ENCODE measurements at places on chromosomes 12 and 14.

DNA sequence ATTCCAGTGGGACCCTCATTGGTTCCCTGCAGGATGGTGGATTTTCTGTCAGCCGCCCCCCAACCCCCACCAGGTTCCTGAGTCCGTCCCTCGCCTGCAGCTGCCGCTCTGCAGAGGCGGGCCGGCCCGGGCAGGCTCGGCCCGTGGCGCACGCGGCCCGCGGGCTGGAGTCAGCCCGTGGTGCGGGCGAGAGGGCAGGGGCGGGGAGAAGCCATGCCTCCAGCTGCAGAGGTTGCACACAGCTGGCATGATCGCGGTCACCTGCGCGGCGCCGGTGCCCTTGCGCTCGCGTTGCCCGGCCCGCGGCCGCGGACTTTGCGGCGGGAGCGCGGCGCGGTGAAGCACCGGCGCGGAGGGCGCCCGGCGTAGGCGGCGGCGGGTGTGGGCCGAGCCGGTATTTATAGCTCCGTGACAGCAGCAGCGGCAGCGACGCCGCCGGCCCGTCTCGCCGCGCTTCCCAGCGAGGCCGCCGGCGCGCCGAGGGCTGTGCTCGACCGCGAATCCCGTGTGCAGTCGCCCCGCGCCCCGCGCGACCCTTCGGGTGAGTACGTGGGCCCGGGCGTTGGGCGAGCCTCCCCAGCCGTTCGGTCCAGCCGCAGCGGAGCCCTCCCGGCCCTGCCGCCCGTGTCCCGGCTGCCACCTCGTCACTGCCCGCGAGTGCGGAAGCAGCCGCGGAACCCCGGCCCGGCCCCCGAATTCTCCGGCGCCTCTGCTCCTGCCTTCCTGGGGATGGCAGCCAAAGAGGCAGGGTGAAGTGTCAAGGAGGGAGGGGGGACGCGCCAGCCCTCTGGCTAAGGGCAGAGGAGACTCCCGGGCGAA, at the start of gene TMEM117:
Gene TMEM117 (plus strand): TSS at position 426 of the 819 bp plus-strand sequence.
- DNase-seq, result peak; percentile 94

DNA sequence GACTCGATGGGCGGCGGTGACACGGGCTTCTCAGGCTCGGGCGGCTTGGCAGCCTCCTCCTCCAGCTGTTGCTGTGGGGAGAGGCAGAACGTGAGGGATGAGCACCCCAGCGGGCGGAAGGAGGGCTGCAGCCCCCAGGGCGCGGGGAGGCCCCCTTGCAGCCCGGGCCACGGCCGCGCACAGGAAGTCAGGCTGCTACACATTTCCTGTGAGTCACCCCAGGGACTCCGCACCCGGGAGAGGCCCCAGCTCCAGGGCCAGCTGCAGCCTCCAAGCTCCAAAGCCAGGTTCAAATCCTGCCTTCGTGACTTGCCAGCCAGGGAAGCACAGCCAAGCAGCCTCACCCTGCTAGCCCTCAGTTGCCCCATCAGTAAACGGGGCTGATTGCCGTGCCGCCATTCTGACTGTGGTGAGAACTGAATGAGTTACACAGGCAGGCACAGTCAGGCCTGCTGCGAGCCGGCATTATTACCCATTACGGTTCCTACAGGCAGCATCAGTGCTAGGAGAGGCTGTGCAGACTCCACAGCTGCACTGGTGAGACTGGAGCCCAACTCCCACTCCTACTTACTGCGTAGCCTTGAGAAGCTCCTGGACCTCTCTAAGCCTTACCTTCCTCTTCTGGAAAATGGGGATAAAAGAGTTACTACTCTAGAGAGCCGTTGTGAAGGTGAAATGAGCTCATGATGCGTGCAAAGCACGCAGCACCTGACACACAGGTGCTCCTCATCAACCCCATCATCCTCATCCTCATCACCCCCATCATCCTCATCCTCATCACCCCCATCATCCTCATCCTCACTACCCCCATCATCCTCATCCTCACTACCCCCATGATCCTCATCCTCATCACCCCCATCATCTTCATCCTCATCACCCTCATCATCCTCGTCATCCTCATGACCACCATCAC, 100.9 kb downstream of the NCOR2 start:
- no peak for DNase-seq

- DNase-seq, result no peak
These were observed 579.1 kb downstream of the PRKD1 start for GRCh38 chr14:29348504-29348903.

GRCh38 chr14:74414403-74415114, 11.5 kb downstream of the SYNDIG1L start:
- no peak for DNase-seq

Measured in mesenteric fat pad (tissue), 1 donor.